ENCODE measurements at places on chromosomes 2 and 18.

GRCh38 chr2:228841475-228841874, 429.6 kb downstream of the PID1 start:
- no peak for DNase-seq

GRCh38 chr18:79963658-79964329, 649 bp upstream of the HSBP1L1 start:
- DNase-seq = no peak

DNA sequence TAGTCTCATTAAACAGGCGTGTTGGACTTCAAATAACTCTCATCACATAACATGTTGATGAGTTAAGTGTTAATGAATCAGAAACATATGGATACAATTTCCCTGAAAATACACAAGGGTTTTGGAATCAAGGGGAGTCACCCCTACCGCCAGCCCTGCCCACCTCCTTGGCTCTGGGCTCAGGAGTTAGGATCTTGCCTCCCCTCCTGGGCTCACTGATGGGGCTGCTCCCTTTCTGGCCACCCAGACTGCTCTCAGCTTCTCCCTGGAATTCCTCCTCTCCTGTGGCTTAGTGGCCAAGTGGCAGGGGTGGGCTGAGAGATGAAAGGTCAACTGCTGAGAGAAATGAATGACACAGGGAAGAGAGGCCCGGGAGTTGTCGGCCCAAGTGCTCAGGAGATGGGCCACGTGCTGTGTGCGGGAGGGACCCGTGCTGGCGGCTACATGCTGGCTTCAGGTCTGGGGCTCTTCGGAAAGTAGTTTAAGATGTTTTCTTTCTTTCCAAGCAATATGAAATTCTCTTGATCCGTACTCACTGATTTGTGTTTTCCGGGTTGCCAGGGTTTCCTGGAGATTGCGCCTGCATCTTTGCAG, 55.8 kb upstream of the TNP1 start:
- no peak for DNase-seq

DNA sequence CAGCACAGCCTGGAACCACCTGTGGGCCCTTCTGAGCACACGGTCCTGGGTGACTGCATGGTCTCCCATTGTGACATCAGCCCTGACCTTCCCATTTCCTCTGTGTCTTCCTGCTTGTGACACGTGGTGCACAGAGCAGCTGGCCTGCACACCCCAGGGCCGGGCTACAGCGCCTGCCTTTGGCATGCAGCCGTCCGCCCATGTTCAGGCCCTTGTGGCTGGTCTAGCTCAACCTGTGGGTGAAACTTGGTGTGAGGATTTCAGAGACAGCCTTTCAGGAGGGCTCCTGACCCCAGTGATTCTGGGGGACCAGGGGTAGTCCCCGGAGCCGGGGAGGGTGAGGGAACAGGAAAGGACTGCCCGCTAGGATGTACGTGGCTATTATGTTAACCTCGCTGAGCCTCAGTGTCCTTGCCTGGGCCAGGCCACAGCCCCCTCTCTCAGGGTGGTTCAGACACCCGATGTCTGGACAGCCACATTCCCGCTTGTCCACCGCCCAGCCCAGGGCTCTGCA, 284.8 kb upstream of the HS6ST1 start:
- no peak for DNase-seq

DNA sequence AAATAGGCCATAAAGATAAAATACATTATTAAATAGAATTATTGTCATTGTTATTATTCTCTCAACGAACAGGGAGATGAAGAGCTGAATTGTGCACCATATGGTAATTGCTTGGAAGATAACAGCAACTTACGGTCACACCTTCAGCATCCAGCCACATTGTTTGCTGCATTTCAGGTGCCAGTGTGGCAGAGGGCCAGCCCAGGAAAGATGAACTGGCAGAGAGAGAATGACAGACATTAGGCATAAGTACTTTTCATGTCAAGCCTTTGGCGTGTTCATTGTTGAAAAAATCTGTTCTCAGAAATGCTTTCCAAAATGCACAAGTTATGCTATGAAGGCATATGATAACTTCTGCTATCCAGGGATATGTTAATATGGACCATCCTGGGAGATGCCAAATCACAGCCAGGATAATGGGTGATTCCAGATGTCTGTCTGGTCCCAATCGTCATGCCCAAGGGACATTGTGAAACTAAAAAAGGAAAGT, 748.6 kb upstream of the PIK3C3 start:
- no peak for DNase-seq

DNA sequence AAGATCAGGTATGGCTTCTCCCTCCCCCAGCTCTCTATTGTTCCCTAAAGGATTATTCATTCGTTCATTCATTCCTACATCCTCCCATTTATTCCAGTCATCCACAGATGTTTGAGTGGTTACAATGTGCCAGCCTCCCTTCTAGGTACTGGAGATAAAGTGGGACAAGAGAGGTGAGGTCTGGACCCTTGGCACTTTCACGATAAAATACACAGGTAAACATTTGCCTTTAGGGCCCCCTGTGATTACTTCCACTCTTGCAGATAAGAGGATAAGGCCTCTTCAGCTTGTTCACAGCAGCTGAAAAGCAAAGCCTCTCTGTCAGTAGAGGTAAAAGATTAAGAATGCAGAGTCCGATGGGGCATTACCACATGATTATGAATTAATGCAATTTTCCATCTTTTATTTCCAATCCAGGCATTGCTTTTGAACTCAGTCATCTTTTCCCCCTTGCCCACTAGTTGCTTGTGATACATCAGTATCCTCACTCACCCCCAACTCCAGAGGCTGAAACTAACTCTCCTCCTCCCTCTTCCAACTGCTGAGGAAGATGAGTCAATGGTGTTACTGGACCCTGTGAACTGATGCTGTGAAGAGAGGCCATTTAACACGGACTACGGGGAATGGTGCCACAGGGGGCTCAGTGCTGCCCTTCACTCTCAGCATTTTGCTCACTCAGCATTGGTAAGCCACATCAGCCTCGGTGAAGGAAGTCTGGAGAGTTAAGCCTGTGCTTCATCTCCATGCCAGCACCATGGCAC, 1.1 kb upstream of the DPP4 start:
- DNase-seq = no peak

DNA sequence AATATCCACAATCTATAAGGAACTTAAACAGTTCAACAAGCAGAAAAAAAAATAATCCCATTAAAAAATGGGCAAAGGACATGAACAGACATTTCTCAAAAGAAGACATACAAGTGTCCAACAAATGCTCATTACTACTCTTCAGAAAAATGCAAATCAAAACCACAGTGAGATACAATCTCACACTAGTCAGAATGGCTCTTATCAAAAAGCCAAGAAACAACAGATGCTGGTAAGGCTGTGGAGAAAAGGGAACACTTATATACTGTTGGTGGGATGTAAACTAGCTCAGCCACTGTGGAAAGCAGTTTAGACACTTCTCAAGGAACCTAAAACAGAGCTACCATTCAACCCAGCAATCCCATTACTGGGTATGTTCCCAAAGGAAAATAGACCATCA, 7.2 kb upstream of the CRYGB start:
- no peak for DNase-seq

DNA sequence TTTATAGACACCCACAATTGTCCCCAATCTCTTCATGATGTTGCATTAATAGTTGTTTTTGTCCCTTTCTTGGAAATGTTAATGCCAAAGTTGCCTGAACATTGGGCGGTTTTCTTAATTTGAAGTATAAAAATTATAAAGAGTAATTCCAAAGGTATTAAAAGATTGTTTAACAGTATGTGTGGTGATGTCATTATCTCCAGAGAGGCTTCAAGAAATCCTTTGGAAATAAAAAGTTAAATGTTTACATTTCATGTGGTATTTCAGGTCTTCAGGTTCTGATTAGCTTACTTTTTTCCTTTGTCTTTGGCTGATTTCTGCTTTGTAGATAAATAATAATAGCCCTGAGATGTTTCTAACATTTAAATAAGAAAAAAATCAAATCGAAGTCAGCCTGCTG, 29.3 kb upstream of the NOSTRIN start:
- DNase-seq = no peak

- DNase-seq = no peak
These were observed 202.4 kb upstream of the ZSWIM2 start for GRCh38 chr2:187051350-187051749.

GRCh38 chr18:49639643-49640391, 78.0 kb downstream of the LIPG start:
- DNase-seq = no peak

- DNase-seq = no peak
These were observed 115.5 kb downstream of the ESCO1 start for GRCh38 chr18:21484851-21485636.

GRCh38 chr18:36107477-36107876, 21.7 kb downstream of the SLC39A6 start:
- no peak for DNase-seq

GRCh38 chr2:85875350-85876050, 13.3 kb downstream of the ST3GAL5 start:
- no peak for DNase-seq

DNA sequence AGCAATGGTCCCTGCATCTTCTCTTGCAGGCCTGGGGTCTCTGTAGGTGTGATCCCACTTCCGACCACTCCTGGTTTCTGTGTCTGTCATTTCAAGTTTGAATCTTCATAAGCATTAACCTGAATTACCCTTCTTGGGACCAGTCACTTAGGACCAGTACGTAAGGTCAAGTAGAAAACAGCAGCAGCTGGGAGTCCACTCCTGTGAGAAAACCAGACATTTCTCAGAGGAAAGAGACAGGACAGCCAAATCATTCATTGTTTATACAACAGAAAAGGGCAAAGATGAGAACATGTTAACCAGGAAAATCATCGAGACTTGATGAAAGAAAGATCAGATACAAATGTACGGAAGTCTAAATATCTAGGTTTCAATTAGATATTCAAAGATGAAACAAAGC, 163.0 kb downstream of the MREG start:
- DNase-seq = no peak

DNA sequence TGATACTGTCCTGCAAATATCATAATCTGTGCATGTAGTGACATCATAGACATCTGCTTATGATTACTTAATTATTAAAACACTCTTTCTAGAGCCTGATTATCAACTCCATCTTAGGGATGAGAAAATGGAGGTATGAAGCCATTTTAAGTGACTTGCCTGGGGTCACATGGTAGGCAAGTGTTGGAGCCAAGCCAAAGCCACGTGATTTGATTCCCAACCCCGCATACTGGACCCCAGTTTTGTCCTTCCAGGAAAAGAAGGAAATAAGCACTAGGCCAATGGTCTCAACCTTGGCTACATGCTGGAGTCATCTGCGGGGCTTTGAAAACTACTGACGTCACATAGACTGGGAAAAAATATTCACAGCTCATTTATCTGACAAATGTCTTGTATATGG, 19.6 kb upstream of the SEH1L start:
- no peak for DNase-seq

GRCh38 chr18:8660316-8660715, 45.0 kb upstream of the MTCL1 start:
- no peak for DNase-seq

DNA sequence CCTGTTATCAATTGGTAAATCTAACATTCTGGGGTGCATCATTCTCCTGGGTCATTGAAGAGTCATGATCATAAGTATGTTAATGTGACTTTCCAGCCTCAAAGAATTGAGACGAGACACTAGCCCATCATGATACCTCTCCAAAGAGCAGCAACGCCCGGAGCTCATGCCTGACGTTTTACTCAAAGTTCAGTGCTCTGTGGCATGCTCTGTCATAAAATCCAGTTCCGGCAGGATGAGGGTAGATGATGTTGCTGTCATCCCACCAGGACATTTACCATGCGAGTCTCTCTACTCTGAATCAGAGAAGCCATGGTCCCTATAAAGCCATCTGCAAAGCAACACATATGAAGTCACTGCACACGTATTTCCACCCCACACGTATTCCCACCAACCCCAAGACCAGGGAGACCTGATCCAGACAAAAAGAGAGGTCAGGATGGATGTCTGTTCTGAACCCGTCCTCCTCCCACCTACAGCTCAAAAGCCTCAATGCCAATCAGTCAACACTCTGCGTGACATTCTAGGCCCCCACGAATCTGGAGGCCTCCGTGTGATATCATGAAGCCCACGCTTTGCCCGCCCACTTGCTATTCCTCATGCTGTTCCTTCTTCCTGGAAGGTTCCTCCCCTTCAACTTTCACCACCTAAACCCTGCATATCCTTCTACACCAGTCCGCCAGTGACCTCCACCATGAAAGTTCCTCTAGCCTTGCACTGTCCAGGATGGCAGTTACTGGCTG, 85.8 kb downstream of the DNMT3A start:
- DNase-seq = no peak

DNA sequence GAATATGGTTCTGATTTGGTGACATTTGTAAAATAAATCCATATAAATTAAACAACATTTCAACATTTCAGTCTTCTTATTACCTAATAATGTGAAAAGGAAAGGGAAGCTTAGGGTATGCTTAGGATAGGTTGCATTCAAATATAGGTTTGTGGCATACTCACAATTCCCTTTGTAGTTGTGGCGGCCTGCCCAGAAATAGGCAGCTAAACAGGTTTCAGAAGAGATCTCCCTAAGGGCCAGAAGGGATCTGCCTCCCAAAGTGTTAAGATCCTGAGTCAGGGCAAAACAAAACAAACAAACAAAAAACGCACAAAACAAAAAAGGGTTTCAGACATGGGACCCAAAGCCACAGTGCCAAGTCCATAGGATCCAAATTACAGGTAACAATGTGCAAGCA, 41.4 kb upstream of the TCF7L1 start:
- DNase-seq = no peak

DNA sequence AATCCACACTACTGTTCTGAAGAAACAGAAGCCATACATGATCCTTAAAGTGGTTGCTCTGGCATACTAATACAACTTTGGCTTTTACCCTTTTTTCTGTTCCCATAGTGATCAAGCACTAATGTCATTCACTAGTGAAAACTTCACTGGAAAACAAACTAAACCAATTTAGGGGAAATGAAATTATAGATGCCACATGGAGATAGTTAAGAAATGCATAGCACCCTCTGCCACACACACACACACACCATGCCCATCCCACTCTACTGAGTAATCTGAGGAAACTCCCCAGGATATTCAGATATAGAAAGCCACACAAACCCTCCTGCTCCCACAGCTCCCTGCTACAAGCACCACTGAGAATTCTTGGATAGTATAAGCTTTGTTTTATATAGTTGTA, 39.1 kb downstream of the SLC3A1 start:
- DNase-seq = no peak

DNA sequence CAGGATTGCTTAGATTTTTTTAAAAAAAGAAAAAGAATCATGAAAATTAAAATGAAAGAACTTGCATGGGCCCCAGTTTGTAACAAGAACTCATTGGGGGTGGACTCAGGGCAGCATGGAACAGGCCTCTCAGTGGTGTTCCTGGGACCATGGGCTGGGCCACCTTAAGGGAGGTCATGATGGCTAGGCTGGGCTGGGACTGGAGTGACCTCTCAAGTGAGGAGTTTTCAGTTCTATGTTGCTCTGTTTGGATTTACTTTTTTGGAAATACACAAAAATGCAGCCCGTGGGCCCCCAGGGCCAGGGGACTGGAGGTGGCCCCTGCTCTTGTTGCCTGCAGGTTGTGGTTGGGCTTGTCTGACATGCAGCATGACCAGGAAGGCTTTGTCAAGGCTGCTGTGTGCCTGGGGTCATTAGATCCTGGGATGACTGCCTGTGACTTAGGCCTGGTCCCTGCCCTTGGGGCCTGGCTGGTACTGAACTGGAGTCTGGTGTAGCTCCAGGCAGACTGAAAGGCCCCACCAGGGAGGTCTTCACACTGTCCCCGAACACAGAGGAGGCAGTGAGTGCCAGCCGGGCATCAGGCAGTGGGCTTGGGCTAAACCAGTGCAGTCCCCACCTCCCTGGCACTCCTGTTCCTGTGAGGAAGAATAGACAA, 115.6 kb downstream of the GLI2 start:
- no peak for DNase-seq
